ENCODE measurements at places on chromosomes 7 and 10.

DNA sequence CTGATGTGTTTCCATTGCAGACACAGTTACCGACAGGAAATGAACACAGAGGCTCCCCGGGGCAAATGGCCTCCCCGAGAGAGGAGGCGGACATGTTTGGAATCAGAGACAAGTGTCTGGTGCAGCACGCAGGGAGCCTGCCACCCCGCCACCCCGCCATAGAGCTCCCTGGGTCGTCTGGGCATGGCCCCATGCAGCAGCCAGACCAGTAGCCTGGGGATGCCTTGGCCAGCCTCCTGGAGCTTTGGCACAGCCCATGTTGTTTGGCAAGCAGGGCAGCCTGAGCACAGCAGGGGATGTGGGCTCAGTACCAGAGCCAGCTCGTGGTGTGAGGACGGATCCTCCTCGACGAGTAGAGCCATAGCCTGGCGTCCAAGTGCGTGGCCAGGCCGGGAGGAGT is 80.8 kb downstream of the NKX6-2 start:
- no peak for DNase-seq

DNA sequence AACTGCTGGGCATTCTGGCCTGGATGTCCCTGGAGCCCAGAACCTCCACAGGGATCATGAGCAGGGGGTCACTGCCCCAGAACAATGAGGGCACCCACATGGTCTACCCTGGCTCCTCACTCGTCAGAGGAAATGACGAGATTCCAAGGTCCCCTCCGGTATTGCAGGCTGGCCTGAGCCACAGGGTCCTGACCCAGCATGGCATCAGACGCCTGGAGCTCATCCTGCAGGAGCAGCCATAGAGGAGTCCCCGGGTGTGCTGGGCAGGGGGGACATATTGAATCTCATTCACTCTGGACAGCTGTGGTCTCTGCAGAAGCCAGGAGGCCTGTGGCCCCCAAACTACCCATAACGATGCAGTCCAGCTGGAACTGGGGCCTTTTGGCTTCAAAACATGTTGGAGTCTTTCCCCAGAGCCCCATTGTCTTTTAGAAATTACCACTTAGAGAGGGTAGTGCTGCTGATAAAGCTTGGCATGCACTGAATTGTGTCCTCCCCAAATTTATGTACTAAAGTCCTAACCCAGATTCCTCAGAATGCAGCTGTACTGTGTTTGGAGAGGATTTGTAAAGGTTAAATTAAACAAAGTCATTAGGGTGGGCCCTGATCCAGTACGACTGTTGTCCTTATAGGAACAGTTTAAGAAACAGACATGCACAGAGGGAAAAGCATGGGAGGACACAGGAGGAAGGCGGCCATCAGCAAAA is 27.7 kb downstream of the ANXA8 start:
- DNase-seq: no peak

DNA sequence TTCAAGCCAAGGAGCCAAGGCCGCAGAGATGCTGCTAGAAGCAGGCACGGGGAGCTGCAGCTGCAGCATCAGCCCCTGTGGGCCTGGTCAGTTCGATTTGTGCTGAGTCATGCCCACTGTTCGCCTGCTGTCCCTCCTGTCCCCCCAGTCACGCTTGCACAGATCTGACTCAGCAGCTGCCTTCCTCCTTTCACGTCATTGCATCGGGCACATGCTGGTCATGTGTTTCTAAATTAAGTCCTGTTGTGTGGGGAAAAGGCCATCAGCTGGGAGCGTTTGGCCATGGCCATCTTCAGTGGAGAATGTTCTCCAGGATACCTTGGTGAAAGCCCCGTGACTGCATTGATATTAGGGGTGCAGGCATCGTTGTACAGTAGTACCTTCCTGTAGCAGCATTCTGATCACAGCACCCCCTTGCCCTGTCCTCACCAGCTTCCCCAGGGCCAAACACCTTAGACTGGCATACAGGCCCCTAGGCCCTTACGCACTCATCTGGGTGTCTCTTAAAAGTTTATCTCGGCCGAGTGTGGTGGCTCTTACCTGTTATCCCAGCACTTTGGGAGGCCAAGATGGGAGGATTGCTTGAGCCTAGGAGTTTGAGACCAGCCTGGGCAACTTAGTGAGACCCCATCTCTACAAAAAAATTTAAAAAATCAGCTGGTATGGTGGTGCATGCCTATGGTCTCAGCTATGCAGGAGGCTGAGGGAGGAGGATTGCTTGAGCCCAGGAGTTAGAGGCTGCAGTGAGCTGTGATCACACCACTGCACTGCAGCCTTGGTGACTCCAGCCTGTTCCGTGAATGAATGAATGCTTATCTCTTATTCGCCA is 23.2 kb downstream of the POR start:
- no peak for DNase-seq

- DNase-seq: peak; percentile 21
Measured at GRCh38 chr7:65307651-65308299, 65.9 kb upstream of the ZNF92 start.

- DNase-seq: no peak
Measured at GRCh38 chr10:128462844-128463243, 336.6 kb upstream of the MKI67 start.

- peak; percentile 10 for DNase-seq
Measured at GRCh38 chr10:35208536-35208935, 81.9 kb downstream of the CREM start.

DNA sequence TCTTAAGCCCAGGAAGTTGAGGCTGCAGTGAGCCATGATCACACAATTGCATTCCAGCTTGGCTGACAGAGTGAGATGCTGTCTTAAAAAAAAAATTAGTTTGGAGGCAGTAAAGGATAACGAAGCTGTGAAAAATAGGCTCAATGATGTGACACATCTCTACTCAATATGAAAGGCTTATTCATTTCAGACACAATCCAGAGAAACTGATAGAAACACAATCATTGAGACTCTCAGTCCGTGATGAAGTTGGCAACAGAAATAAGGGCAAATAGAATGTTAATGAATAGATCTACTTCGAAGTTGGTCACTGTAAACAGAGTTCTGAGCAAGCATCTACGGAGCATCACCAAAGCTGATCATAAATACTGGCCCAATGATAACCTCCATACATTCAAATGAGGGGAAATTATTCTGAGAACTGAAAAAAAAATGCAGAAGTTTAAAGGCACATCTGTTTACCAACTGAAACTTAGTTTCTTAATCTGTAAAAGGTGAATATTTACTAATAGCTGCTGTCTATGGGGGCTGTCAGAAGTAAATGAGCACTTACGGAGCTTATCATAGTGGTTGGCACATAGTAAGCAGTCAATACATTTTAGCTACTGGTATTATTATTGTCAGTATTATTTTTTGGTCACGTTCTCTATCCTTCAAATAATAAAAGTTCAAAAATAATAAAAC is 70.4 kb downstream of the AKR1B1 start:
- no peak for DNase-seq

DNA sequence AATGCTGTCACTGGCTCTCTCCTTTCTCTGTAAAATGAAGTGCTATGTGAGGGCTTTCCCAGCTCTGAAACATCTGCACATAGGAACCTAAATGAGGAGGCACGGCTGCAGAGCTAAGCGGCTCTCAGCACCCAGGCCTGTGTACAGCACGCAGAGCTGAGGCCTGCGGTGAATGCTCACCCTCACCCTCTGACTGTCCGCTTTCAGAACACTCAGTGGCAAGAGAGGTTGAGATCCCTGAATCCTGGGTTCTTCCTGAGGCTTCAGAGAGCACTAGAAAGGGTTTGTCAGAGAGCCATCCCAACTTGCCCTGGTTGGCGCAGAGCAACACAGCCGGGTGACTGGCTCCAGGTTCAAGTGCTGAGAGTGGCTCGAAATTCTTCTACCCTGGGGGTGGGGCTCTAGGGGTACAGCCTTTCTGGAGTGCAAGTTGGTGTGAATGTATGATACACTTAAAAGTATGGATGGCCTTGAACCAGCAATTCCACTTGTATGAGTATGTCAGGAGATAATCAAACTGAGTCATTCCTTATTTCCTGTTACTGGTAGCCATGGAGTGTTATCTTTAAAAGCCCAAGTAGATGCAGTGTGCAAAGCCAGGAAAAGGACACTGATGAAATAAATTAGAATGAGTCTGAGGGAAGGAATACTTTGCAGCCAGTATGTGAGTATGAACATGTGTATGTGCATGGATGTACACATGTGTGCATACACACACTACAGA is 1.7 kb upstream of the CCDC201 start:
- no peak for DNase-seq

DNA sequence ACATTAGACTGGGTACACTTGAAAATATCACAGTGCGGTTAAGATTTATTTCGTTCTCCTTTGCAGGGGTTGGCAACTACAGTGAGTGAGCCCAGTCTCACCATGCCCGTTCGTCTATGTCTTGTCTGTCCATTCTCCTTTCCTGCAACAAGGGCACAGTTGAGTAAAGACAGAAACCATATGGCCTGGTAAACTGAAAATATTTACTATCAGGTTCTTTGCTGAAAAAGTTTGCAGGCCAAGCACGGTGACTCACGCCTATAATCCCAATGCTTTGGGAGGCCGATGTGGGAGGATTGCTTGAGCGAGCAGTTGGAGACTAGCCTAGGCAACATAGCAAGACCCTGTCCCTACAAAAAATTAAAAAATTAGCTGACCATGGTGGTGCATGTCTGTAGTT is 11.4 kb upstream of the KCTD7 start:
- DNase-seq: no peak

DNA sequence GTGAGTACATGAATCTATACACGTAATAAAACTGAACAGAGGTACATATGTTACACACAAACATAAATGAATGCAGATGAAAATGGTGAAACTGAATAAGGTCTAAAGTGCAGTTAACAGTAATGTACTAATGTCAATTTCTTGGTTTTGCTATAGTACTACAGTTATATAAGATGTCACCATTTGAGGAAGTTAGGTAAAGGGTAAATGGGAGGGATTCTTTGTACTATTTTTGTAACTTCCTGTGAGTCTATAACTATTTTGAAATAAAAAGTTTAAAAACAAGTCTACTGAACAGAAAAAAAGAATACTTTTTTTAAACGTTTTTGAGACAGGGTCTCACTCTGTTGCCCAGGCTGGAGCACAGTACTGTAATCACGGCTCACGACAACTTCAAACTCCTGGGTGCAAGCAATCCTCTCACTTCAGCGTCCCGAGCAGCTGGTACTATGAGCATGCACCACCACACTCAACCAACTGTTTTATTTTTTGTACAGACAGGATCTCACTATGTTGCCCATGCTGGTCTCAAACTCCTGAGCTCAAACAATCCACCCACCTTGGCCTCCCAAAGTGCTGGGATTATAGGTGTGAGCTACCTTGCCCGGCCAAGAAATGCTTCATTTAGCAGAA is 71.5 kb downstream of the WAPL start:
- no peak for DNase-seq

DNA sequence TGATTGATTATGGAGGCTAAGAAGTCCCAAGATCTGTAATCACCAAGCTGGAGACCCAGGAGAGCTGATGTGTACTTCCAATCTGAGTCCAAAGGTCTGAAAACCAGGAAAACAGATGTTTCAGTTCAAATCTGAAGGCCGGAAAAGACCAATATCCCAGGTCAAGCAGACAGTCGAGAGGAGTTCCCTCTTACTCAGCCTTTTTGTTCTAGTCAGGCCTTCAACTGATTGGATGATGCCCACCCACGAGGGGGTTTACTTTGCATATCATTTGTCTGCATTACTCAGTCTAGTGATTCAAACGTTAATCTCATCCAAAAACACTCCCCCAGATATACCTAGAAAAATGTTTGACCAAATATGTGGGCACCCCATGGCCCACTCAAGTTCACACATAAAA is 7.4 kb upstream of the ARID5B start:
- no peak for DNase-seq

- DNase-seq: no peak
Measured at GRCh38 chr7:137893143-137893742, 46.5 kb upstream of the DGKI start.

GRCh38 chr7:18087687-18088078 is 60.0 kb upstream of the PRPS1L1 start:
- DNase-seq: no peak

DNA sequence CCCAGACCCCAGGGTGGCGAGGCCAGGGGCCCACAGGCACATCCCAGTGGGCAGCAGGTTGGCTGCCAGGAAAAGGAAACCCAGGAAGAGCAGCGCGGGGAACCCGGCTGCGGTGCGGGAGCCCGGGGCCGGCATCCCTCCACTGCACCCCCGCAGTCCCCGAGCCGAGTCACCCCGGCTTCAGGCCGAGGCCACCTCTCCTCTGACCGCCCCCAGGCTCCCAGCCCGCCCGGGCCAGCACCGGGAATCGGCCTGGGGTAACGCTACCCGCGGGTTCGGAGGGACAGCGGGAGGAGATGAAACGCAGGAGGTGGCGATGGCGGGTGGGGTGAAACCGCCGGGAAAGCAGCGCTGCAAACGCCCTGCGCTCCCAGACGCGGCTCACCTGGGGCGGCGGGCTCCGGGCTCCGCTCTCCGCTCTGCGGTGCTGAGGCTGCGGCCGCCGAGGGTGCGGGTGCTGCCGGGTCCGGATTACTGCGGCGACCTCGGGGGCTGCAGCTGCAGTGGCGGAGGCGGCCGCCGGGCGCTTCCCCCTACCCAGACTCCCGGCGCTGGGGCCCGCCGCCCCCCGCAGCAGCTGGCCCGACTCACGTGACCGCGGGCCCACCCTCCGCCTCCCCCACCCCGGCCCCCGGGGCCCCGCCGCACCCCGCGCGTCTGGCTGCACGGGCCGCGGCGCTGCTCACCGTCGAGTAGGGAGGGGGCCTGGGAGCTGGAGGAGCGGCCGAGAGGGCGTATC is at the start of gene SCRN1:
SCRN1 (minus strand) TSS at position 545 of the 739 bp plus-strand sequence. CDS start 20,734 bp downstream, outside the sequence.
- no peak for DNase-seq

- no peak for DNase-seq
Measured at GRCh38 chr7:18903695-18904094, 213.7 kb downstream of the TWIST1 start.

DNA sequence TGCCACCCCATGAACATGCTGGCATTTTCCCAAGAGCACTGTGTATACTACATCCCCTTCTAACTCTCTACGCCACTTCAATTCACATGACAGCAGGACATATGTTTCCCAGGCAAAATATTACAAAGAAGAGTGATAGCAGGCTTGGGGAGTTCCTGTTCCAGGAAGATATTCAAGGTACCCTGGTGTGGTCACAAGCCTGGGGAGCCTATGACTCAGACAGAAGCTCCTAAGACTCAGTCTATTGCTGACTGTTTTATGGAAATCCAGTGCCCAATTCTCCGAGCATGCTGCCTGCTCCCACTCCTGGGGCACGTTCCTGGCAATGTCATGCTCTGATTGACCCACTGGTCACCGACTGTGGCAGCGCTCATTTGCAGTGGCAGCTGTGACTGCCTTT is 23.5 kb upstream of the ABLIM1 start:
- no peak for DNase-seq
